ENCODE measurements at places on chromosomes 2 and 18.

GRCh38 chr2:170101789-170102188, 76.2 kb upstream of the MYO3B start:
- no peak for DNase-seq

DNA sequence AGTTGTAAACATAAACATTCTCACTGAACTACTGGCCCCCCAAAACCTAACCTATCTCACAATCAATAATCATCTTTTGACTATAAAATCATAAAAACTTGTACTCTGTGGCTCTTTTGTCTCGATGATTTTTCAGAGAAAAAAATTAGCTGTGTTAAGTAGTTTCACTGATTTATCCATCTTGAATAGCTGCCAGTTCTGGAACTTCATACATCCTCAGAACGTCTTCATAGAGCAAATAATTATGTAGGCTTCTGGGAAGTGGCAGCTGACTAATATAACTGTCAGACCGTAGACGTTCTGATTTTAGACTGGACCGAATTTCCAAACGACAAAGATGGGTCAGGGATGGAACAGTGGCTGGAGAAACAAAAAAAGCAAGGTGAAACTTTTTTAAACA, 97.3 kb upstream of the CHAC2 start:
- DNase-seq = no peak

DNA sequence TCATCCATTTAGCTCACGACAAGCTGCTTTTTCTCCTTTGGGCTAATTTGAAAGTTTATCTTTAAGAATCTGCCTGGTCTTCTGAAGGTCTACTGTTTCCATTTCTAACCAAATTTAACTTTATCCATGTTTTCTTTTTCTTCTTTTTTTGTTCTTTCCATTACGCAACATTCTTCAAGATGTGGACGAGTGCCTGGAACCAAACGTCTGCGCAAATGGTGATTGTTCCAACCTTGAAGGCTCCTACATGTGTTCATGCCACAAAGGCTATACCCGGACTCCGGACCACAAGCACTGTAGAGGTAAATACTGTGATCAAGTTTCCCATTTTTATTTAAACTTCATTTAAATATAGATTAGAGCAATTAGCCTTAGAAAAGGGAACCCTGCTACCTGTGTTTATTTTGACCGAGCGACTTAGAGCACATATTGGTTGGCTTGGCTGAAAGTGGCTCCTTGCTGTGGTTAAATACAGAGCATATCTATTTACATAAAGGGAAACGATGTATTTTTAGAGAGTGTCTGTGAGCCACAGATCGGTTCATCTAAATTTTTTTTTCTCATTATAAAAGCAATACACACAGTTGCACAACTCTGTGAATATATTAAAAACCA, 183.4 kb upstream of the RASGRP3 start:
- DNase-seq = no peak

GRCh38 chr2:159550231-159550630, 66.1 kb downstream of the BAZ2B start:
- no peak for DNase-seq

DNA sequence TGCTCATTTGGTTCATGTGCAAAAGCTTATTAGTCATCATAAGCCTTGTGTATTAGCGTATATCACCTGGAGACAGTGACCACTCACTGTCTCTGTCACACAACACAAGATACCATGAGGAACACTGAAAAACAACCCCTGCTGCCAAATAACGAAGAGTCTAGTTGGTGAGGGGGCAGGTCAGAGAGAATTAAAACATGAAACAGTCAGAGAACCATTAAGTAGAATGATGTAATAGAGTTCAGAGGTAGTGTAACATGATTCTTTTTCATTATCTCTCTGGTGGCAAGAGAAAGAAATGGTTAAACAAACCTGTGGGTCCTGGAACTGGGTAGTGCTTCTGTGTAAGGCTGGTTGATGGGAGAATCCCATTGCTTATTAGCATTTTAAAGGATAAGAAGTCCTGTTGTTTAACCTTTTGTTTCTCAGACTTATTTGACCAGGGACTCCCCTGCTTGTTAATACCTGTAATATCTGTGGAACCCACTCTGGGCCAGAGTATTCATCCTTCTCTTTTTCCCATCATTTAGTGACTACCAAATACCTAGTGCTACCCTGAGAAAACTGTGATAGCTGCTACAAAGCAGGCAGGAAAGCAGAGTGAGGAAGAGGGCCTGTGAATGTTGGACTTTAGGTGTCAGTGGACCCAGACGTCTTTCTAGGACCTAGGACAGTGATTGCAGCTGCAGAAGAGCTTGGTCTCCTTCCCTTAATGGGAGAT, 38.0 kb downstream of the PTRHD1 start:
- DNase-seq = no peak

DNA sequence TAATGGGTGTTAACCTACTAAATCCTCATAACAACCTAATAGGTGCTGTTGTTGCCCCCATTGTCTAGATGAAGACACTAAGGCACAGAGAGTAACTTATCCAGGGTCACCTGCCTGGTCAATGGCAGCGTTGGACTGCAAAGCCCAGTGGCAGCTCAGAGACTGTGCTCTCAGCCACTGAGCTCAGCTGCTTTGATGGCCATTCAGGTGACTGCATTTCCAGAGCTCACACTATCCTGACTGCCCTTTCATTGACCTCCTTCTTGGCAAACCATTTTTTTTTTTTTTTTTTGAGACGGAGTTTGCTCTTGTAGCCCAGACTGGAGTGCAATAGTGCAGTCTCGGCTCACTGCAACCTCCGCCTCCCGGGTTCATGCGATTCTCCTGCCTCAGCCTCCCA, 115.2 kb downstream of the MAPK4 start:
- DNase-seq = no peak

DNA sequence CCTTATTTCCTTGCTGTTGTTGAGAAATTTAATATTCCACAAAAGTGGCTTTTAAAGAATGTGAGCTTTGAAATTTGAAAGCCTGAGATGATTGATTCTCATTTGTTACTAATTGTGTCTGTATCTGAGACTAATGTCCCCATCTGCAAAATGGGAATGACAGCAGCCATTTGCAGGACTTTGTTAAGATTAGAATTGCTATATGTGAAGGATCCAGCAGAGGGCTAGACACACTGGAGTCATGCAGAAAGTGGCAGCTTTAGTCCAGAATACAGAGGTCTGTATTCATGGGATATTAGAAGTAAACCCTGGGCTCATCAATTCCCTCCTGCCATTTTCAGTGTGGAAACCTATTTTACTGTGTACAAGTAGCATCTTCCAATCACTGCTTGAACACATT, 296.5 kb upstream of the GYPC start:
- no peak for DNase-seq

- no peak for DNase-seq
Measured at GRCh38 chr18:42414756-42415454, 459.9 kb downstream of the PIK3C3 start.

- DNase-seq = no peak
Measured at GRCh38 chr2:37653805-37654378, 17.6 kb downstream of the CDC42EP3 start.

GRCh38 chr2:27701676-27702075, 38.0 kb downstream of the SLC4A1AP start:
- DNase-seq = no peak

DNA sequence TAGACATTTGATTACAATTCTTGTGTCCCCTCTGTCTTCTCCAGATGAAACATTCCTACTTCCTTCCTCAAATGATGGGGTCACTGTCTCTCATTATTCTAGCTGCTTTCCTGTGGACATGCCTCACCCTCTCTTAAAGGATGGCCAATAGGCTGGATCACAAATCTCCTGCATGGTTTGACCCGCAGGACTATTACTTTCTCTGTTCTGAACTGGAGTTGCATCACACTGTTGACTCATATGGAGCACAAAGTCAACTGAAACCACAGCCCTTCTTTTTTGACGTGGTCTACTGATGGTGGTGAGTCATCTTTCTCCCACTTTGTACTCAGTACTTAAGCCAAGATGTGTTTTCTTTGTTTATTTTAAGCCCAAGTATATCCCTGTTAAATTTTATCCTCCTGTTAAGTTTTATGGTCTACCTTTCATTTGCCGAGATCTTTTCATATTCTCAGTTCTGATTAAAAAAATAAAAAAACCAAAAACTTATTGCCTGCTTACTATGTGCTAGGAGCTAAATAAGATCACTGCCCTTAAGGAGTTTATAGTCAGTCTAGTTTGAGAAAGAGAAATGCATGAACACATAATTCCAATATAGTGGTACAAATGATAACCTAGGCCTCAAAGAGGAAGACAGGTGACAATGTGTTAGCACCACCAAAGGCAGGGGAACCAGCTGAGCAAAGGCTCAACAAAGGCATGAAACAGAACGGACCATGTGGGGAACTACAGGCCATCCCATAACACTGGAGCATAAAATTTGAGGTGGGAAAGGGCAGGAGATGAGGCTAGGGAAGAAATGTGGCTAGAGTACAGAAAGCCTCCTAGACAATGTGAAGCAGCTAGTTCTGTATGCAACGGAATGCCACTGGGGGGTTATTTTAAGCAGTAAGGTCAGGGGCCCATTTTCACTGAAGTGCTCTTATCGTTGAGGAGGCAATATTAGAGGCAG, 67.6 kb upstream of the ZFP36L2 start:
- no peak for DNase-seq

- DNase-seq = no peak
Measured at GRCh38 chr2:201886504-201886903, 80.2 kb downstream of the CDK15 start.

DNA sequence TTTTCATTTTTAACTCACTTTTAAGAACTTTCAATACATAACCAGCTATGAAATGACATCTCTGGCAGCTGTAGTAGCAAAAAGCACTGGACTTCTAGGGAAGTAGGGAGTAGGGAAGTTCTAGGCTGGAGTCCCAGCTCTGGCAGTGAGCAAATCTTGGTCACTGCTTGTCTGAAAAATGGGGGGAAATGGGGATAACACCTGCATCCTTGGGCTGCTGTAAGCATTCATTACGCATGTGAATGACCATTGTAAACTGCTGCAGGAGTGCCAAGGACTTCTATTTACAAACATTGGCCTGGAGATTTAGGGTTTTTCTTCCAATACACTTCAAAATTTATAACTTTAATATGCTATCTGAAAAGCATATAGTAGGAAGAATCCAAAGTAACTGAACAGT, 972 bp upstream of the MPP4 start:
- DNase-seq = no peak

- DNase-seq = no peak
Measured at GRCh38 chr2:54776494-54776893, 53.0 kb downstream of the EML6 start.

DNA sequence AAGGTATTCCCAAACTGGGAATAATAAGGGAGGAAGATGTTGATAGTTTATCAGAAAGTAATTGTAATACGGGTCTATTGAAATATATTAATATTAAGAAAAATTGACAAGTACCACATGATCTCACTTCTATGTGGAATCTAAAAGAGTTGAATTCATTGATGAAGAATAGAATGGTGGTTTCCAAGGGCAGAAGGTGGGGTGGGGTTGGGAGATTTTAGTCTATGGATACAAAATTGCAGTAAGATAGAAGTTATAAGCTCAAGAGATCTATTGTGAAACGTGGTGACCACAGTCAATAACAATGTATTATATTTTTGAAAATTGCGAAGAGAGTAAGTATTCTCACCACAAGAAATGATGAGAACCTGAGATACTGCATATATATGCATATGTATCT, 38.9 kb downstream of the COL3A1 start:
- no peak for DNase-seq

DNA sequence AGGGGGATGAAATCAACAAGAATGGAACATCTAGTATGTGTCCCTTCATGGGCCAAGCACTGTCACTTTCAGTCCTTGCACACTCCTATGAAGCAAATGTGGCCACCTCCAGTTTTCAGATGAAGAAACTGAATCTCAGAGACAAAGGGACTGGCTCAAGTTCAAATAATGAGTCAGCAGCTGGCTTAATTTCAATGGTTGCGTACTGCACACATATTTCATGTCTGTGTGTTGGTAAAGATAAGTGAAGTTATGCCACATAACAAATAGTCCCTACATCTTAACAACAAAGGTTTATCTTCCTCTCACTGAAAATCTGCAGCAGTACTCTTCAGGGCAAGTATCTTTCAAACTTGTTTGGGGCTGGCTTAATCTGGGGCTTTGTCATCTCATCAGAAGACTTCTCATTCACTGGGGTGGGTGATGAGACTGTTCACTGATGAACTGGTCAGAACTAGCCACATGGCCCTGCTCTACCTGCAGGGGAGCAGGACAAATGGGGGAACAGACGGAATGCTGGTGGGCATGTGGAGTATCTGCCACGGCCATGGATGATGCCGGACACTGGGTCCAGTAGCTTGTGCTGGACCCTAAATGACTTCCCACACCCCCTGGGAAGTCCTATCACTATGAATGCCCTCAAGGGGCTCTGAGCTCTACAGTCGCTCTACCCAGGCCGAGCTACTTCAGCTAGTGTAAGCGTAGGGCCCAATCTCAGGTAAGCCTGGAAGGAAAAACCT, 263.2 kb downstream of the CYP26B1 start:
- DNase-seq = no peak

- DNase-seq = no peak
Measured at GRCh38 chr2:15939854-15940660, at the start of gene MYCN. Gene MYCN, plus strand, starts transcription at chr2:15940550. Its CDS starts 1,515 bp downstream, at chr2:15942065.

DNA sequence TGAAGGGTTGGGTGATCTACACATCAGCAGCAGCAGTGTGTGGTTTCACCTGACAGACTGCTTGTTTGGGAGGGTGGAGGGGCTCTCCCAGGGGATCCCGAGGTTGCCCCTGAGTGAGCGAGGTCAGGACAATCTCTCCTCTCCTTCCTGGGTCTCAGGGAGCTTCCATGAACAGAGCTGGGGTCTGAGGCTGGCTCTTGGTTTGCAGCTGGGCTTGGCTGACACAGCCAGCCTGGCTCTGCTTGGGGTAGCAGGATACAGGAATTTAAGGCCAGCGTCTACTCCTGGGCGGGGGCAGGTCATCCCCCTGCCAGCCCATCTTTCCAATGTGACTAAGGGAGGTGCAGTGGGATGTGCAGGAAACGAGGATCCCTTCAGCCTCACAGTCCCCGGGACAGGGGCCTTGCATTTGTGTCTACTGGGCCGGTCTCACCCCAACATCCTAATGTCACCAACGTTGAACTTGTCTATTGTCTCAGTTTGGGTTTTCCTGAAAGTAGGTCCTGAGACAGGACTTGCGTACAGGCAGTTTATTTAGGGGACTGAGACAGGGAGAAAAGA, 262.6 kb upstream of the HDAC4 start:
- DNase-seq = no peak

- no peak for DNase-seq
Measured at GRCh38 chr18:48470484-48471180, 61.4 kb upstream of the ZBTB7C start.

GRCh38 chr2:234292205-234292961, 204.5 kb downstream of the ARL4C start:
- no peak for DNase-seq

GRCh38 chr2:216320852-216321251, 51.4 kb downstream of the MARCHF4 start:
- DNase-seq = no peak
